ENCODE measurements at places on chromosomes 13 and 19. TPM values are rescaled to one million over a fixed set of nuclear protein-coding genes. Genes with fewer than 3 reads are reported as not detected.

The KLK2 gene
- total RNA-seq, result not detected

The SEMA6B gene
- 28.2 TPM for total RNA-seq

The ZNF345 gene
- total RNA-seq, result 9.7 TPM

The PTH2 gene
- total RNA-seq, result not detected

The TSEN34 gene
- 24.3 TPM for total RNA-seq

The CYP2F1 gene
- not detected for total RNA-seq

The TSKS gene
- 0.85 TPM for total RNA-seq

The NCR1 gene
- total RNA-seq, result 0.45 TPM

The WDR87 gene
- total RNA-seq, result not detected

The ZNF506 gene
- 37.2 TPM for total RNA-seq

The TRPC4 gene
- 0.49 TPM for total RNA-seq

The IL12RB1 gene
- total RNA-seq, result 2.1 TPM

The DGKH gene
- total RNA-seq, result 19.9 TPM

The RANBP3 gene
- 76.3 TPM for total RNA-seq

The TGFB1 gene
- 33.7 TPM for total RNA-seq

The STXBP2 gene
- 30.1 TPM for total RNA-seq

The IFI30 gene
- total RNA-seq, result 82.2 TPM

The CGB1 gene
- total RNA-seq, result not detected

The CPB2 gene
- not detected for total RNA-seq

The CAMSAP3 gene
- total RNA-seq, result not detected

The KLK14 gene
- 2.8 TPM for total RNA-seq

The PPAN gene
- 31.3 TPM for total RNA-seq

The FFAR3 gene
- total RNA-seq, result 0.76 TPM

The CASP14 gene
- not detected for total RNA-seq

The TDRD3 gene
- 55.7 TPM for total RNA-seq

The OR7D2 gene
- total RNA-seq, result not detected

The VSTM1 gene
- 0.76 TPM for total RNA-seq

The PRODH2 gene
- total RNA-seq, result not detected

The GTF2F2 gene
- total RNA-seq, result 37.1 TPM

The LILRB1 gene
- 10.7 TPM for total RNA-seq

The IL17D gene
- 4.9 TPM for total RNA-seq

The CLDND2 gene
- 2.4 TPM for total RNA-seq

The ZNF69 gene
- 7.4 TPM for total RNA-seq

The BST2 gene
- 80.0 TPM for total RNA-seq
